ENCODE measurements at places on chromosomes 12 and 14. TPM values are rescaled to one million over a fixed set of nuclear protein-coding genes. Genes with fewer than 3 reads are reported as not detected.

Gene BEST3
- 1.5 TPM for total RNA-seq

Gene IQSEC3
- total RNA-seq = 0.19 TPM

GRCh38 chr12:11839091-11839641, 189.7 kb downstream of the ETV6 start:
- no peak overlapping the region for H3K4me3 ChIP-seq
- H3K4me1 ChIP-seq = no peaks in the 10 kb centered on the region
- H3K27me3 ChIP-seq = no peaks in the 10 kb centered on the region
- no peak overlapping the region for H3K27ac ChIP-seq
- no peak for DNase-seq

DNA sequence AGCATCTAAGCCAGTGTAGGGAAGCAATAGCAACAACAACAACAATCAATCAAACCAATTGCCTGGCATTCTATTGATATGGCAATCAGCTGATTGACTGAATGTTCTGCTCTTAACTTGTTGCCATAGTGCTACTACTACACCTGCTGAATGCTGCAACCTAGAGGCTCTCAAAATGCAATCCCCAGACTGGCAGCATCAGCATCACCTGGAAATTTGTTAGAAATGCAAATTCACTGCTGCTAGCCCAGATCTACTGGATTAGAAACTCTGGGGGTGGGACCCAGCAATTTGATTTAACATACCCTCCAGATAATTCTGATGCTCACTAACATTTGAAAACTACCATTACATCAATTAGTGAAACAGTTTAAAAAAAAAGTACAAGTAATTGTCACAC, 363.6 kb downstream of the SNAPC1 start:
- H3K27ac ChIP-seq = no peak overlapping the region
- DNase-seq = no peak
- no peaks in the 10 kb centered on the region for H3K27me3 ChIP-seq
- H3K36me3 ChIP-seq = no peaks in the 10 kb centered on the region
- no peaks in the 10 kb centered on the region for H3K4me1 ChIP-seq

GRCh38 chr12:65532764-65533163, 254.3 kb downstream of the MSRB3 start:
- peaks cover 40% of the 10 kb centered on the region for H3K4me1 ChIP-seq
- H3K27ac ChIP-seq = peak overlapping the region; percentile 77
- DNase-seq = peak; percentile 20
- H3K27me3 ChIP-seq = no peaks in the 10 kb centered on the region

GRCh38 chr12:57242329-57242690, 8.7 kb downstream of the STAC3 start:
- DNase-seq = no peak
- H3K27me3 ChIP-seq = peaks cover 9% of the 10 kb centered on the region
- H3K4me1 ChIP-seq = peaks cover 19% of the 10 kb centered on the region
- H3K27ac ChIP-seq = peak overlapping the region; percentile 46

Measured in Caco-2 (cell line).